ENCODE measurements at places on chromosomes 5 and 9. TPM values are rescaled to one million over a fixed set of nuclear protein-coding genes. Genes with fewer than 3 reads are reported as not detected.

- H3K4me1 ChIP-seq, result no peaks in the 10 kb centered on the region
- H3K27me3 ChIP-seq, result no peaks in the 10 kb centered on the region
- no peaks in the 10 kb centered on the region for H3K36me3 ChIP-seq
- DNase-seq, result no peak
- H3K4me3 ChIP-seq, result no peak overlapping the region
- no peak overlapping the region for H3K27ac ChIP-seq
These were observed 221.3 kb downstream of the GRIA1 start for GRCh38 chr5:153711755-153712154.

ANKRD34B gene
- total RNA-seq, result not detected

- no peaks in the 10 kb centered on the region for H3K36me3 ChIP-seq
- no peak for DNase-seq
- peaks cover 10% of the 10 kb centered on the region for H3K4me1 ChIP-seq
These were observed 294.7 kb downstream of the ZSWIM6 start for GRCh38 chr5:61626639-61627282.

PCDHB10 gene
- 0.21 TPM for total RNA-seq

- no peaks in the 10 kb centered on the region for H3K27me3 ChIP-seq
- H3K27ac ChIP-seq, result no peak overlapping the region
- no peak overlapping the region for H3K4me3 ChIP-seq
- DNase-seq, result no peak
These were observed 176.3 kb downstream of the TMEM161B start for GRCh38 chr5:88092358-88092757.

- no peak overlapping the region for H3K27ac ChIP-seq
- no peaks in the 10 kb centered on the region for H3K27me3 ChIP-seq
- no peak for DNase-seq
- no peaks in the 10 kb centered on the region for H3K4me1 ChIP-seq
- peaks cover 64% of the 10 kb centered on the region for H3K36me3 ChIP-seq
These were observed 34.5 kb downstream of the SLC31A2 start for GRCh38 chr9:113185271-113185670.

GRCh38 chr5:134547066-134547465, 21.6 kb downstream of the JADE2 start:
- no peaks in the 10 kb centered on the region for H3K27me3 ChIP-seq
- H3K4me3 ChIP-seq, result no peak overlapping the region
- DNase-seq, result no peak
- peaks cover 74% of the 10 kb centered on the region for H3K4me1 ChIP-seq
- peak overlapping the region; percentile 11 for H3K27ac ChIP-seq

GRCh38 chr5:54993318-54993717, 7.9 kb upstream of the ESM1 start:
- H3K4me3 ChIP-seq, result no peak overlapping the region
- no peak for DNase-seq
- no peaks in the 10 kb centered on the region for H3K36me3 ChIP-seq
- no peaks in the 10 kb centered on the region for H3K4me1 ChIP-seq

GRCh38 chr9:77511525-77511924, 136.6 kb downstream of the GNA14 start:
- no peaks in the 10 kb centered on the region for H3K4me1 ChIP-seq
- H3K27ac ChIP-seq, result no peak overlapping the region
- no peaks in the 10 kb centered on the region for H3K36me3 ChIP-seq
- DNase-seq, result no peak

DNA sequence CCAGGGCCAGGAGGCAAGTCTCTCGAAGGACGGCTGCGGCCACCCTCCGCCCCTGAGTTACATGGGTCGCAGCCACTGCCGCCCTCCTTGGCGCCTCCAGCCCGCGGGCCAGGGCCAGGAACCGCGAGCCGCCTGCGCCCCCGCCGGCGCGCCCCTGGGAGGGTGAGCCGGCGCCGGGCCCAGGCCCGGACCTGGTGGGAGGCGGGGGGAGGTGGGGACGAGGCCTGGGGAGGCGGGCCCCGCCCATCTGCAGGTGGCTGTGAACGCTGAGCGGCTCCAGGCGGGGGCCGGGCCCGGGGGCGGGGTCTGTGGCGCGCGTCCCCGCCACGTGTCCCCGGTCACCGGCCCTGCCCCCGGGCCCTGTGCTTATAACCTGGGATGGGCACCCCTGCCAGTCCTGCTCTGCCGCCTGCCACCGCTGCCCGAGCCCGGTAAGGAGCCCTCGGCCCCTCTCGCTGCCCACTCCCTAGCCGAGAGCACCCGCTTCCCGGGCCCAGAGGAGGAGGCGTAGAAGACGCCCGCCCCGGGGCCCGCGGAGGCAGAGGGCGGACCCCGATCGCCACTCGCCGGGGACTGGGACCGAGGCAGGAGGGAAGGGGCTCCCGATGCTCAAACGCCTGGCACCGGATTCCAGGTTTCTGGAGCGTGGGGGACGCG, at the start of gene ASS1:
TSS of gene ASS1 (plus strand) at position 397 of the 657 bp plus-strand sequence. CDS start 7,268 bp downstream, outside the sequence.
- H3K27me3 ChIP-seq, result no peaks in the 10 kb centered on the region
- H3K4me1 ChIP-seq, result peaks cover 7% of the 10 kb centered on the region
- H3K4me3 ChIP-seq, result peak within 1 kb of the TSS; percentile 70
- no peaks in the 10 kb centered on the region for H3K36me3 ChIP-seq
- DNase-seq, result no peak
- peak within 1 kb of the TSS; percentile 72 for H3K27ac ChIP-seq

- peaks cover 3% of the 10 kb centered on the region for H3K4me1 ChIP-seq
- DNase-seq, result no peak
- H3K4me3 ChIP-seq, result no peak overlapping the region
- peaks cover 19% of the 10 kb centered on the region for H3K36me3 ChIP-seq
- no peaks in the 10 kb centered on the region for H3K27me3 ChIP-seq
These were observed 5.1 kb downstream of the MAP1B start for GRCh38 chr5:72112389-72112788.

GRCh38 chr9:127723013-127723412, 7.1 kb downstream of the TTC16 start:
- no peaks in the 10 kb centered on the region for H3K36me3 ChIP-seq
- no peak overlapping the region for H3K27ac ChIP-seq

DNA sequence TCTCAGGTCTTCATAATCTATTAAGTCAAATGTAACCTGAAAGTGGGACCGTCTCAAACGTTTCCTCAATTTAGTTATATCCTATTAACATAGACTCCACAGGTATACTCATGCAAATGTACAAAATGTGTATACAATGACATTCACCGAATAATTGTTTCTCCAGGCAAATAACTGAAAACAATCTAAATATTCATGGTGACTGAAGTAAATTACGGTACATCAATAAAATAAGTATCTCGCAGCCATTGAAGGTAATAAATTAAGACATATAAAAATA, 482 bp downstream of the IARS1 start:
- H3K4me1 ChIP-seq, result peaks cover 12% of the 10 kb centered on the region
- DNase-seq, result no peak
- peak overlapping the region; percentile 64 for H3K4me3 ChIP-seq
- peak overlapping the region; percentile 54 for H3K27ac ChIP-seq
- no peaks in the 10 kb centered on the region for H3K27me3 ChIP-seq

- no peaks in the 10 kb centered on the region for H3K36me3 ChIP-seq
- H3K4me1 ChIP-seq, result no peaks in the 10 kb centered on the region
- no peak overlapping the region for H3K4me3 ChIP-seq
These were observed 177.0 kb upstream of the PPP1R26 start for GRCh38 chr9:135302329-135303279.

NKD2 gene
- 6.5 TPM for total RNA-seq

- no peak for DNase-seq
- H3K36me3 ChIP-seq, result no peaks in the 10 kb centered on the region
- peak within 1 kb of the TSS; percentile 98 for H3K4me3 ChIP-seq
- peak within 1 kb of the TSS; percentile 97 for H3K27ac ChIP-seq
- no peaks in the 10 kb centered on the region for H3K27me3 ChIP-seq
These were observed at the start of gene C9orf72 for GRCh38 chr9:27572918-27573633. C9orf72 (minus strand) TSS chr9:27573481; CDS start chr9:27567120, 6,361 bp downstream.

DNA sequence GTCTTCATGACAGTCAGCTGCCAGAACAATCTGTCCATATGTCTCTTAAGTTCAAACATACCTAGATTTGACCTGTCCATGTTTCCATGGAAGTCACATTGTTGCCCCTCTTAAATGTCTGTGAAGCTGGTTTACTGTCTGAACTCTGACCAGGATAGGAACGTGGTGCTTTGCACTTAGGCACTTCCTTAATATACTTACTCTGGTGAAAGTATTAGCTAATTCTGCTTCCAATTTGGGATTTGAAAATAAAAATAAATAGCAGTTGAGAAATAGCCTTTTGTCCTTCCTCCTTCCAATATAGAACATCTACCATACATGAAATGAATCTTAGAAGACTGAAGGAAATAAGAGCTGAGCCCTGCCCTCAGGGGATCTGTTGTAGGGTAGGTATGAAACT, 524.5 kb upstream of the CLINT1 start:
- H3K4me1 ChIP-seq, result no peaks in the 10 kb centered on the region
- H3K27me3 ChIP-seq, result no peaks in the 10 kb centered on the region
- no peak overlapping the region for H3K4me3 ChIP-seq

GRCh38 chr9:92748233-92748497, 16.5 kb downstream of the BICD2 start:
- DNase-seq, result no peak
- no peak overlapping the region for H3K27ac ChIP-seq
- H3K36me3 ChIP-seq, result no peaks in the 10 kb centered on the region
- no peak overlapping the region for H3K4me3 ChIP-seq

DNAJC25 gene
- 2.2 TPM for total RNA-seq

- DNase-seq, result no peak
- peak overlapping the region; percentile 61 for H3K4me3 ChIP-seq
- no peaks in the 10 kb centered on the region for H3K36me3 ChIP-seq
- H3K27ac ChIP-seq, result no peak overlapping the region
- H3K27me3 ChIP-seq, result no peaks in the 10 kb centered on the region
These were observed 51.6 kb downstream of the AHRR start for GRCh38 chr5:372996-373709.

GRCh38 chr5:9447691-9448090, 98.2 kb downstream of the SEMA5A start:
- DNase-seq, result no peak
- no peak overlapping the region for H3K27ac ChIP-seq
- H3K4me1 ChIP-seq, result peaks cover 3% of the 10 kb centered on the region
- no peaks in the 10 kb centered on the region for H3K36me3 ChIP-seq
- no peak overlapping the region for H3K4me3 ChIP-seq

- no peak for DNase-seq
- H3K27ac ChIP-seq, result no peak overlapping the region
- no peak overlapping the region for H3K4me3 ChIP-seq
- H3K4me1 ChIP-seq, result no peaks in the 10 kb centered on the region
- H3K27me3 ChIP-seq, result no peaks in the 10 kb centered on the region
These were observed 11.8 kb upstream of the JAK2 start for GRCh38 chr9:4973246-4973645.

IER5L gene
- 86.1 TPM for total RNA-seq

DNA sequence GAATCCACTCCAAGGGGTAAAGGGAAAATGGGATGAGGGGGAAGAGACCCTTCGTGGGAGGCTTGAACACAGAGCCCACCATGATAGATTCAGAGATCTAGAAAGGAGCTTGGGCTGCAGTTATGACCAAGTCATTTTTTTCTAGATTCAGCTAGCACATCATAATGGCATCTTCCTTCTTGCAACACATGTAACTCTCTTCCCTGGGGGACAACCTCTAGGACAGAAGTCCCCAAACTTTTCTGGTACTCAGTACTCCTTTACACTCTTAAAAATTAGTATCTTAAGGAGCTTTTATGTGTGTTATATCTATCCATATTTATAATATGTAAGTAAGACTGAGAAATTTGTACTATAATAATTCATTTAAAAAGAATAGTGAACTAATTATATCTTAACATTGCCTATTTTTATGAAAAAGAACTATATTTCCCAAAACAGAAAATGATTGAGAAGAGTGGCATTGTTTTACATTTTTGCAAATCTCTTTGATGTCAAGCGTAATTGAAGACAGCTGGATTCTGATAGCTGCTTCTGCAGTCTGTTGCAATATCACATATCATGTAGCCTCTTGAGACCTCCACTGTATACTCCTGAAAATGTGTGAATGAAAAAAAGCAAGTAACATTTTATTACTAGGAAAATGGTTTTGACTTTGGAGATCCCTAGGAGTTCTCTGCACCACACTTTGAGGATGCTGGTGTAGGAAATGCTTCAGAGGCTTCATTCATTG, 875 bp downstream of the ACO1 start:
- no peak for DNase-seq
- H3K27ac ChIP-seq, result peak overlapping the region; percentile 89
- H3K4me1 ChIP-seq, result peaks cover 6% of the 10 kb centered on the region
- H3K4me3 ChIP-seq, result peak overlapping the region; percentile 70
- H3K27me3 ChIP-seq, result no peaks in the 10 kb centered on the region
- no peaks in the 10 kb centered on the region for H3K36me3 ChIP-seq

- H3K27me3 ChIP-seq, result no peaks in the 10 kb centered on the region
- H3K4me1 ChIP-seq, result no peaks in the 10 kb centered on the region
- H3K27ac ChIP-seq, result no peak overlapping the region
- H3K36me3 ChIP-seq, result no peaks in the 10 kb centered on the region
These were observed 12.8 kb upstream of the PDZD2 start for GRCh38 chr5:31626156-31626555.

CER1 gene
- not detected for total RNA-seq

DNA sequence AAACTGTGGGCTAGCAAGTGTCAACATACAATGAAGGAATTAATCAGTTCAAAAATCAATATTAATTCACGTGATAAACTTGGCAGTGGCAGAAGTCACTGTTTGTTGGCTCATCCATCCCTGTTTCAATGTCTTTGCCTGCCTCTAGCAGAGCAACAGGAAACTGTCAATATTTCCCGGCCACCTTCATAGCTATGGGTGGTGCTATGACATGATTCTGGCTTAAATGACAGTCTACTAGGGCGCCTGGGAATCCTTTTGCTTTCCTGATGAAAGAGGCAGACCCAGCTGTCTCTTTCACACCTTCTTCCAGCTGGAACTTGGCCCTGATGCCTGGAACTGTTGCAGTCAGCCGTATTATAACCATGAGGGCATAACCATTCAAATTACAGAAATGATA, 72.1 kb upstream of the DNAH5 start:
- H3K4me3 ChIP-seq, result no peak overlapping the region
- H3K4me1 ChIP-seq, result peaks cover 4% of the 10 kb centered on the region
- no peaks in the 10 kb centered on the region for H3K27me3 ChIP-seq
- no peak for DNase-seq

LHX3 gene
- total RNA-seq, result not detected

DNA sequence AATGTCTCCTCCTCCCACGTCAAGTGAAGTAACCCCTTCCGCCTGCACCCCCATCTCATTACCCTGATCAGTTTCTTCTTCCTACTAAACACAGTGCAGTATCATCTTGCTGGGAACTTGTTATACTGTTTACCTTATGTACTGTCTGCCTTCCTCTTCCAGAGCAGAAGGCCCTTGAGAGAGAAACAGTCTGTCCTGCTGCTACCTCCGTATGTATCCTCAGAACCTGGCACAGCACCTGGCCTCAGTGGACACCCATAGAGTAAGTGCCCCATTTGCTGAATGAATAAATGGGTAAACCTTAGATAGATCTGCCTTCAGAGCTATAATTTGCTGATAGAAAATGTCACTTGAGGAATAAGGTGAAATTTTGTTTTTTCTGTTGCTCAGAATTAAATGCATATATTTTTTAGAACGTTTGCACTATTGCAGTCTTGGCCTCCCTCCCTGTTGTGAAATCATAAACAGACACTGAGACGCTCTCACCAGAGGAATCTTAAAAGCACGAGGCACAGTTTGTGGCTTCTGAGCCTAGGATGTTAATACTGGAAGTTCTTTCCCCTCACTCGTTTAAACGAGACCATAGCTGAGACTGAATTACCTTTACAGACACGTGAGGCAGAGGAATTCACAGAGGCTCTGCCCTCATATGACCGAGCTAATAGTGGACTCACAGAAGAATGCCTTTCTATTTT, 223.1 kb upstream of the DAP start:
- no peaks in the 10 kb centered on the region for H3K36me3 ChIP-seq
- H3K4me3 ChIP-seq, result no peak overlapping the region
- H3K4me1 ChIP-seq, result no peaks in the 10 kb centered on the region

GRCh38 chr9:125525921-125526631, 180.9 kb downstream of the MAPKAP1 start:
- H3K4me1 ChIP-seq, result no peaks in the 10 kb centered on the region
- H3K27ac ChIP-seq, result no peak overlapping the region
- DNase-seq, result no peak
- H3K4me3 ChIP-seq, result no peak overlapping the region
- no peaks in the 10 kb centered on the region for H3K27me3 ChIP-seq
